ENCODE measurements at places on chromosomes 5 and 9.

- no peak for DNase-seq
These were observed 551.5 kb upstream of the TLE4 start for GRCh38 chr9:79020276-79020675.

- DNase-seq, result no peak
These were observed 63.2 kb upstream of the CTXN3 start for GRCh38 chr5:127585661-127586060.

DNA sequence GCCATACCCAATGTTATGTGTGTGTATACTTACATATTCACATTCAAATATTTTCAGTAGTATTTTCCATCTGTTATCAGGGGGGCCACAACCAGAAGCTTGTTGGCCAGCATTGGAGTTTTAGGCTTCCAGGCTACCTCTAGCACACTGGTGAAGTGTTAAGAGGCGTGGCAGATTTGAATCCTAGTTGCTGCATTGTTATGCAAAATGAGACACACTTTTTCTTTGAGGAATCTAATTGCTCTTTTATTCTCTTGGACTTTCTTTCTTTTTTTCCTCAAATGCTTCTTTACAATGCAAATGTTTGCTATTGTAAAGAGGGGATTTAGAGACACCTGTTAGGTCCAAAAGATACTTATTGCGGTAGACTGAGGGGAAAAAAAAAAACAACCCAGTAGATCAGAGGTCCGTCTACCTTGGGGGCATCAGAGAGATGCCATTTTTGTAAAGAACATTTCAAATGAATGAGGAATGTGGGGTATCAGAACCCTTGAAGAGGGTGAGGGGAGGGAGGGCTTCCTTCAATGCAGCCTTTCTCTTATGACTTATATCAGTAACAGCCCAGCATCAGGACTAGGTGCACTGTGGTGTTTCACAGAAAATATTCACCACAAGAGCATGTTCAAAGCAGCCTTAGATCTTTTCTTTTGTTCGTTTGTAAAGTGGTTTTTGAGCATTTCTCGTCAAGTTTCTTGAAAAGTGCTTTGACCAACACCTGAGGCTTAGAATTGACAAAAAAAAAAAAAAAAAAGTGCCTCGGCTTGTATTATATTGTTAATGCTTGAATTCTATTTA lies 3.8 kb downstream of the SMARCA2 start:
- DNase-seq, result no peak

DNA sequence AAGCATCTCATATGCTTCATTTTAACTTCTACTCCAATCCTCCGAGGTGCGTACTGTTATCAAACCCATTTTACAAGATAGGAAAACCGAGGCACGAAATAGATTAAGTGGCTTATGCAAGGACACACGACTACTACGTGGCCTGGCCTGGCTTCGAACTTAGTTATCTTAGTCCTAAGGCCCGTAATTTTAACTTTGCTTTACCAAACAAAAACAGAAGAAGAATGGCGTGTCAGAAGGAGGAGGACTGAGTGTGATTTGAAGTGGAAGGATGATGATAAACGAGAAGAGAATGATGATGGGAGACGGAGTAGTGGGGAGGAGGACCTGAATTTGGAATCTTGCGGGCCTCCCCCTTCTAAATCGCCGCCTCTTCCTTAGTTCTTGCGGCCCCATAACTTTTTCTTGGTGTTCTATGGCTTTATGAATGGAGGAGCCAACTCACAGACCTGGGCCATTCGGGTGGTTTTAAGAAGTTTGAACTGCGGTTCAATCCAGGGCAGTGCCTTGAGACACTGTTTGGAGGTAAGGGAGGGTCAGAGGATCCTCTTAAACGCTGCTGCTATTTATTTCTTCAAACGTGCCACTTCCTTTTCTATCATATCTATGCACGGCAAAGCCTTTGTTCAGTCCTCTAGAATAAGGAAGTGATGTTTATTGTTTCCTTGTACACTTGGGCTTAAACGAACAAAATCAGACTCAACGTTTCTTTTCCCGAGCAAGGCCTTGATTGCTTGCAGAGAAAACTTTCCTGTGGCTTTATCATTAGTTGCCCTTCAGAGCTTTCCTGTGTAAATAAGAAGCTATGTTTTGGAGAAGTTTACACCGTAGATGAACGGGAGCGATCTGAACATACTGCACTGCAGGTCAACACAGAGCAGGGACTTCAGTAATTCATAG lies 795 bp downstream of the CNOT8 start:
- no peak for DNase-seq

DNA sequence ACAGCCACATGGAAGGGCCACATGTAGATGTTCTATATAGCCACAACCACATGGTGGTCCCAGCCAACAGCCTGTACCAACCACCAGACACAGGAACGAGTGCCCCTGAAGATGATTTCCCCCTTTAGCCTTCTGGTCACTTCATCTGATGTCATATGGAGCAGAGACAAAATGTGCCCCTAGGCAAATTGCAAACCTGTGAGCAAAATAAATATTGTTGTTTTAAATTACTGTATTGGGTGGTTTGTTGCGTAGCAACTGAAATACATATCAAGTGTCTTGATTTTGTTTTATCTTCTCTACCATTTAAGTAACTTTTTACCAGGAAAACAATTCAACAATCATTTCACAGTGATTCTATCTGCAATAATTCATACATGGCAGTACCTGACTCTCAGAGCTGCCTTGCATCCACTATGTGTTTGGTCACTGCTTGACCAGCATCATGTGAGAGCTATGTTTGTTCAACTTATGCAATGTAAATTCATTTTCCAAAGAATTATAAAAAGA lies 142.5 kb upstream of the VLDLR start:
- DNase-seq, result no peak

GRCh38 chr9:127451858-127452656 lies 747 bp downstream of the LRSAM1 start:
- peak; percentile 9 for DNase-seq

DNA sequence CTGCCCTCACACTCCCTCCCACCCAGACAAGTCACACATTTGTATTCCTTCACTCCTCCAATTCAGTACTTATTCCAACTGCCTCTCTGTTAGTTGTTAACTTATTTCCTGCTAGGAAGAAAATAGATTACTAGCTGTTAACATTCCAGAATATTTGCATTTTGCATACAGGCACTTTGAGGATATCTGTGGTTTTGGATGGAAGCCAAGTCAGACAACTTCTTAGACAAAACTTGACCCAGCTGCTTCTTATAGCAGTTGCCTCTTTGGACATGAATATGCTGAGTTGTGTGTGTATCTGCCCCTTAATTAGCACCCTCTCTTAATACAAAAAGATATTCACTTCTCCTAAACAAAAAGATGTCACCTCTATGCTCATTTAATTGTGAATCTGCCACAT lies 1280.6 kb upstream of the ACO1 start:
- no peak for DNase-seq

DNA sequence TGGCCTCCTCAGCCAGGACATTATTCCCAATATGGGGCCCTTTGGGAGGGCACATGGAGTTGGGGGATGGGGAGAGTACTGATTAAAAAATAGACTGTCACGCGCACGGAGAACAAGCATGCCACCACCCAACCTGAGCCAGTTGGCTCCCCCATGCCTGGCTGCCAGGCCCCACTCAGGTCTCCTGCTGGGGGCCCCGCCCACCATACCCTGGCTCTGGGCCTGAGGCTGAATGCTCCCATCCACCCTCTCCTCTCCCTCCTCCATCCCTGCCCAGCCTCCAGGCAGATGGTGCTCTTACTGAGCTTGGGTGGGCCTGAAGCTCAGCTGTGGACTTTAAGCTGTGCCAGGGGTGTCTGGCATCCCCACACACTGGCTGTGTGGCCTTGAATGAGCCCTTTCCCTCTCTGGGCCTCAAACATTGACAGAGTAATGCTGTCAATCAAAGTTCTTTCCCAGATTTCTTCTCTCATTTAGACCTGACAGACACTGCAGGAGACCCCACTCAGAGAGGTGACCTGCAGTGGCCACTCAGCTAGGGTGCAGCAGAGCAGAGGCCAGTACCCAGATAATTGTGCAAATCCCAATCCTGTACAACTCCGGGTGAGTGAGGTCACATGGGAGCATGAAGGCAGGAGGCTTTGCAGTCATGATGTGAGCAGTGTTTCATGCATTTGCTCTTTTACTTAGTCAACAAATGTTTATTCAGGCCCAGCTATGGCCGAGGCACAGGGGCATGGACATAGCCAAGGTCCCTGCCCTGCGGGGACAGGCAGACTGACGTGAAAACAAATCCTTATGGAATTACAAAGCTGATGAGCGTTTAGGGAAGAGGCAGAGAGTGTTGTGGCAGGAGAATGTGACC lies 9.8 kb upstream of the SYNPO start:
- no peak for DNase-seq

GRCh38 chr9:131722255-131722654 lies 17.6 kb downstream of the RAPGEF1 start:
- DNase-seq, result no peak

DNA sequence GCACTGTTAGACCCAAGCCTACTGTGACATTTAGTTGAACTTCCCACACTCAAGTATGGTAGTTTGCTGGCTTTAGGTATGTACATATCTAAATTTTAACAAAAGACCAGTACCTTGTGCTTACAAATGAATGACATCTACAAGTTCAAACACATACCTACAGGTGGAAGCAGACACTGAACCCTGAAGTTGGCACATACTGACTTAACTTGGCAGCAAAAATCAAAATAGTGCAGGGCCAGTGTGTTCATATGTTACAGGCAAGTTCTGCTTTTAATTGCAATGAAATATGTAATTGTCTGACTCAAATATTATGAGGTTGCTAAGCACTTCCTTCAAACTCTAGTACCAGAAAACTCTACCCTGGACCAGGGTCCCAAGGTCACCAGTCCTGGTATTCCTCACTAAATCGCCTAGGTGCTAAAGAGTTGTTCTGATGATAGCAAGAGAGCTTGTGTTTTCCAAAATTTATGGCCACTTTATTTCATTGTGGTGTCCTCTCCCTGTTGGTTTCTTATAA lies 77.4 kb downstream of the MEGF10 start:
- DNase-seq, result no peak

DNA sequence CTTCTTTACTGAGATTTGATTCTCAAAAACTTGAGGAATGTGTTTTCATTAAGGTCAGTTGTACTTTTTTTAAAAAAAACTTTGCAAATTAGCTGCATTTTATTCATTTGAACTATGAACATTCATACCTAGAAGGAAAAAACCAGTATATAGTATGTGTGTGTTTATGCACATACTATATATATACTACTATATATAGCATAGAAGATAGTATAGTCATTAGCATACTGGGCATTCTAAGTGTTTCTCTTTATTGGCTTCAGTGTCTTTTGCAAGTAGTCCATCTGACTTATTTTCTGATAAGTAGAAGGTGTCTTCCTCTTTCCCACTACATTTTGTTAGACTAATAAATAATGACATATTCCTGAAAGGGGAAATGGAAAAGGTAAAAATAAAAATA lies 33.0 kb downstream of the ELOVL7 start:
- no peak for DNase-seq

- no peak for DNase-seq
These were observed 325.6 kb downstream of the BNC2 start for GRCh38 chr9:16544842-16545241.

DNA sequence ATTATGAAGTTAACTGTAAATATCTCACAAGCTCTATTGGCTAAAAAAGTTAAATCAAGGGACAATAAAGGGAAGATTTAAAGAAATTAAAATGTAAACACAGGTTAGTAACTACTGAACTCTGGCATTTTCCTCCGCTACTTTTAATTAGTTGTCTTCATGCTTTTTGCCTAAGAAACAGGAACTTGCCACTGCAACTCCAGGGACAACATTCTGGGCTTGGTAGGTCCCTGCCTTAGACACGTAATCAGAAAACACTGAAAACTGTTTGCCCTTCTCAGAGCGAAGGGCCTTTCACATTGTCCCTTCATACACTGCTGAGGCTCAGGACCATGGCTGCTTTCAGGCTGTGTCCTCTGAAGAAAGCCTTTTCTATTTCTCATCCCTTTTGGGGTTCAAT lies 118.7 kb downstream of the CCDC192 start:
- DNase-seq, result no peak

DNA sequence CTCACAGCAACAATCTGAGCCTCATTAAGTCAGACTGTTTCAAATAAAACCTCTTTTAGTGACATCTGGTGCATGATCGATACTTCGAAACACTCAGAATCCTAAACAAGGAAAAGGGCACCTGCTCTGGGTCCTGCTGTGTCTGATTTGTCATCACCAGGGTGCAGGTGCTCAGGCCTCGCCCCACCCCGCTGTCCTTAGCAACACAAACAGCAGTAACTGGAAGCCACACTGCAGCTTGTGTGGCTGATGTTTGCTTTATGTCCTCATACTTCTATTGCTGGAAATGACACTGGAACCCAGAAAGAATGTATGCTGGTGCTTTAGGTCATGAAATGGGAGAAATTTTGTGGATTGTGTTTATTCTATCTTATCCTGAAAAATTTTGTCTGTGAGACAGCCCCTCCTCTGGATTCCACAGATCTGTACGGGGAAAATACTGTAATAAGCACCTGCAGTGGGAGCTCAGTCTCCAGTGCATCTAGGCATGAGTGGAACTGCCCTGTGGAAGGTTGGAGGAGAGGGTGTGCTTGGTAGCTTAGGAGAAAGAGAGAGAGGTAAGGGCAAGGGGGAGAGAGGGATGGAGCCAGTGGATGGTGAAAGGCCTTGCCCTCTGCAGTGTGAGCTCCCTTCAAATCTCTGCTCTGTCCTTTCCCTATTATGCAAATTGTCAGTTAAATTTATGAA lies 284.2 kb downstream of the SMARCA2 start:
- DNase-seq, result no peak
